ENCODE measurements at places on chromosomes 12 and 14.
A peak's percentile ranks its signal among the peaks of the same experiment; 100 is the strongest.

DNA sequence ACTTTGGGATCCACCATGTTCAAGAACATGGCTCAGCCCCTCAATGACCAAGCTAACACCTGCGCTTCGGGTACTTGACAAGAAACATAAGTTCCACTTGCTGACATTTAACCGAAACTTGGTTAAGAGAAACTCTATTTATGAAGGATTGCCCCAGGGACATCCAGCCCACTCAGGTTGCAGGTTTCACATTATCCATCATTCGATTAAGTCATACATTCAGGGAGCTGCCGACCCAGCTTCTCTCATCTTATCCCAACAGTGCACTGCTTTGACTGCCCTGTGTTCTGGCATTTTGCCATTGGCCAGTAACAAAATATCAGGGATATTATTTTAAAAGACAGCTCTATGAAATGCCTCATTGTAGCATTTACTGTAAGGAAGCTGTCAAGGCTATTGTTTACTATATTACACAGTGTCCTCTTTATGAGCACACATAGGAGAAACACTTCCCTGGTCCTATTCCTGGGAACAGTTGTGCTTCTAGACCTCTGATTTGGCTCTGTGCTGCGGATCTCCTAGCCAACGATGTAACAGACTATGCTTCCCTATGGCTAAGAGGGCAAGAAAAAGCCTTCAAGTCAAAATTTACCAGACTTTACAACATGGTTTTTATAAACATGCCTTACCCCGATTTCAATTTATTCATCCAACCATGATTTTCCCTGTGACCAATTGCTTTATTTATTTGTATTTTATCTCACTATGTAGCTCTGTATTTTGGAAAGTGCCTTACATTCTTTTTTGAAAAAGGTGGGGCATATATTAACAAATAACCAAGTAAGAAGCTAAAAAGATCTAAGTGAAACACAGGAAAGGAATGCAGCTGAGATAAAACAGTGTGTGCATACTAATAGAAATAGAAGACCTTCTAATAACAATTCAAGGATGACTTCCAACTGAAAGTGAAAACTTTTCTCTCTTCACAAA, 109.3 kb downstream of the ITPR2 start:
- no peak for DNase-seq

DNA sequence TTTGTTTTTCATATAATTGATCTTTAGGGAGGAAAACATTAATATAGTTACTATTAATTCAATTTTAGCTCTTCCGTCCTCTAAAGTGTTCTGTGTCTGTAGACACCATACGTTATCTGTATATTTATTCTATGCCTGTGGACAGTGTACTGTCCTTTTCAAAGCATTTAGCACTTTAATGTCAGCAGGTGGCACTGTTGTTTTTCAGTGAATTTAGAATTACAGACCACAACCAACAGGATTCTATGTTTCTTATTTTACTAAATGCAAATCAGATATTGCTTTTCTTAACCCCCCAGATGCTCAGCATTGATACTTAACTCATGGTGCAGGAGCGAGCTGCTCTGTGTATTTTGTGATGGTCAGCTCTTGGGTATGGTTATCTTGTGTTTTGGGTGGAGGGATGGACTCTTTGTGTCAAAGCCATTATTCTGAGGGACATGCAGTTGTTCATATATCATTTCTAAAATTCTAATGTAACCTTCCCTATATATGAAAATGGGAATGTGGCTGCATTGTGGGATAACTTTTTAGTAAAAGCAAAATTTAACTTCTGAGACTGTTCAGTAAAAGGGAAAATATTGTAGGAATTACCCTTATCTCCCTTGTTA, 65.2 kb downstream of the PAPOLA start:
- DNase-seq = peak; percentile 51

DNA sequence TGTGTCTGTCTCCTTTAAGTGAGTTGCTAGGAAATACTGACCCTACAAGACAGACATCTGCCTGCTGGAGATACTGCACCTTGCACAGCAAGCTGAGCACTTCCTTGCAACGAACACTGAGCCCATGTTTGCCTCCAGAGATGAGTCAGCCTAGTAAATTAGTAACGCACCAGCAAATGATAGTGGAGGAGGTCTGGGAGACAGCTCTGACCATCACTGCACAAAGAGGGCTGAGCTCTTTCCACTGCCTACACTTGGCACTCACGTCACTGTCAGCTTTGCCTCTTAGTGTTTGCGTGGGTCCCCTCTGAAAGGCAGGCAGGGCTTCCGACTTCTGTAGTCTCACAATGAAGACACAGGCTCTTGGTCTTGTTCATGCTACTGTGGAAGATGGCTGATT, 109.0 kb downstream of the APAF1 start:
- peak; percentile 71 for DNase-seq

DNA sequence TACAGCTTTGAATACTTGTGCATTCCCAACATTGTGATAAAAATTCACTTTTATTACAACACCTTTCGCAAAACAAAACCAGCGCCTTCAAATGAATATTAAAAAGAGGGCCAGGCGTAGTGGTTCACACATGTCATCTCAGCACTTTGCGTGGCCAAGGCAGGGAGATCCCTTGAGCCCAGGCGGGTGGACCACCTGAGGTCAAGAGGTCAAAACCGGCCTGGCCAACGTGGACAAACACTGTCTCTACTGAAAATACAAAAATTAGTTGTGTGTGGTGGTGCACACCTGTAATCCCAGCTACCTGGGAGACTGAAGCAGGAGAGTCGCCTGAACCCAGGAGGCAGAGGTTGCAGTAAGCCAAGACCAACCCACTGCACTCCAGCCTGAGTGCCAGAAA, 42.8 kb downstream of the HNRNPC start:
- no peak for DNase-seq

- DNase-seq = peak; percentile 59
Measured at GRCh38 chr12:4034921-4035320, 161.7 kb upstream of the PARP11 start.

GRCh38 chr12:107007411-107007810, 20.5 kb upstream of the MTERF2 start:
- no peak for DNase-seq

DNA sequence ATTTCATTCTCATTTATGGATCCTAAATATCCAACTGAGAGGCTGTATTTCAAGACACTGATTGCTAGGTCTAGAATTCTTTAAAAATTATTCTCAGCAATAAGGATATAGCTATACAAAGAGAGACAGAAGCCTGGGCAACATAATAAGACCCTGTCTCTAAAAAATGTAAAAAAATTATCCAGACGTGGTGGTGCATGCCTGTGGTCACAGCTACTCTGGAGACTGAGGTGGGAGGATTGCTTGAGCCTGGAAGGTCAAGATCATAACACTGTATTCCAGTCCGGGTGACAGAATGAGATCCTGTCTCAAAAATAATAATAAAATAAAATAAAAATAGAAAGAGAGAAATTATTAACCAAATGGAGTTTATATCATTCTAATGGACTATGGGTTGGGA, 20.6 kb upstream of the ARID2 start:
- no peak for DNase-seq

DNA sequence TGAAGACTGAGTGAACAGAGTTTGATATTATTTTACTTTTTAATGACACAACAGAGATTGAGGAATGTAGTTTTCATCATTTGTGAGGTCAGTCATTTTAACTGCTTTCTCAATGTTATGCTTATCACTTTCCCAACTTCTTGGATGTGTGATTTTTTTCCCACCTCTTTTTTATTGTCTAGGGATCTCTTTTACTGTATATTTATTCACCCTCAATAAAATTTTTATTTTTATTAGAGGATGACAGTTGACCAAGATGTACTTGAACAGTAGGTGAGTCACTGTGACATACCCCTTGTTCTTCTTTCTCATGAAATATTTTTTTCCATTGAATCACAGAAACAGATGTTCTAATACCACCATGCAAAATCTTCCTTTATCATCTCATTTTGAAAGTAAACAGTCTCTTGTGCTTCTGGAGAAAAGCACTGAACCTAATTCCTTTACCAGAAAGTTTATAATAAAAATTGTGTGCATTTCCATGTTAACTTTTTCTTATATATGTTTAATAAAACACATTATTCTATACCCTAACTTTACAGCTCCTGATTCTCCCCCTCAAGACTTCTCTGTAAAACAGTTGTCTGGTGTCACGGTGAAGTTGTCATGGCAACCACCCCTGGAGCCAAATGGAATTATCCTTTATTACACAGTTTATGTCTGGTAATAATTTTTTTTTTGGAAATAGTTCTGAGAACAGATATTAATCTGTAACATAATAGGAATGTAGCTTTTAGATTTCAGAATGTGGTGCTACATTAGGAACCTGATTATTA, 65.9 kb downstream of the PTPRQ start:
- peak; percentile 96 for DNase-seq

DNA sequence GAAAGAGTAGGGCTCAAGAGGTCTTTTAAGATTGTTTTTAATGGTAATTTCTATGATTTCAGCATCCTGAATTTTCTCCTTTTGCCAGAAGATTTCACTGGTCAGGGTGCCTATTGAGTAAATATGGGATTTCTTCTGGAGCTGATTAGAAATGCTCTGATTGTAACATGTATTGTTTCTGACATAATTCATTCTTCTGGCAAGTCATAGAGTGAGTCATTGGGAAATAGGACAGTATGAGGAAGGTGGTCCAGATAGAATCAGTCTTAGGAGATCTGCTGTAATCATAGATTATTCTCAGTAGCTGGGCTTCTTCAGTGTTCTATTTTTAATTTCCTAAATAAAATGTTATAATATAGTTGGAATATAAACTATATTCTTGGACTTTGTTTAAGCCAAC, 182.0 kb upstream of the NAV3 start:
- peak; percentile 70 for DNase-seq

DNA sequence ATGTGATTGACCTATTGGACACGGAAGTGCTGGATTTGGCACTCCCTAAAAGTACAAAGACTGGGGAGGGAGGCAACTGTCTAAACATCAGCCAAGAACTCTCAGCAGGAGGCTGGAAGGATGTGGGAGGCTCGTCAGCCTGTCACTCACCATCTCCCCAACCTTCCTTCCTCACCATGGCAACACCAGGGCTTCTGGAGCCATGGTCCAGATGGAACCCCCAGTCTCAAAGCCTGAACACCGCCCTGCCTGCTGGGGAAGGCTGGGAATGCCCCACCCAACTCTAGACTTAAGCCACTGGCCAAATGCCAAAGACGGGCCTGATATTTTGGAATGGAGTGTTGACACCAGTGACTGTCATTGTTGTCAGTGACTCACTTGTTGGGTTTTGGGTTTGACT, 55.3 kb downstream of the GALNT16 start:
- peak; percentile 11 for DNase-seq

DNA sequence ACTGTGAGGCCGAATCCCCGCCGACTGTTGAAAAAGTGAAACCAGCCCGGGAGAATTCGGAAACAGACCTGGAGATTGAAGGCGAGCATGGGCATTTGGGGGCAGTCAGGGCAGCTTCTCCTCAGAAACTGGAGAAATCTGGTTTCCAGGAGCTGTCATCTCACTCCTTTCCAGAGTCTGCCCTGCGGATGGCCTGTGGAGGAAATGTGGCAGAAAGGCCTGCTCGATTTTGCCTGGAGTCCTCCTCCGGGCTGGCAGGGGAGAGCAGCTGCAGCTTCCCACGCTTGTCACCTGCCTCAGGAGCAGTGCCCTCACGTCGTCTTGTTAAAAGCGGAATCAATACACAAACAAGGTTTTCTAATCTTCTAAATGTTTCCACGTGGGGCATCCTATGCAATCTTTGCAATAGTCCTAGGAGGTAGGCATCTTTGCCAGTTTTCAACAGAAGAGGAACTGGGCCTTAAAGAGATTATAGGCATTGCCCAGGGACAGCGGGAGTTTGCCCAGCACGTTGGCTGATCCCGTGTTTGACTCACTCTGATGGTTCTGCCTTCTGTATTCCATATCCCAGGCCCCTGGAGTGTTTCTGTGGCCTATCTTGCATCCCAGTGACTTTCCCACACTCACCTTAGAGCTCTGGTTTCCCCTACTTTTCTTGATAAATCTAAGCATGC, 2.3 kb downstream of the LRRC74A start:
- DNase-seq = no peak

DNA sequence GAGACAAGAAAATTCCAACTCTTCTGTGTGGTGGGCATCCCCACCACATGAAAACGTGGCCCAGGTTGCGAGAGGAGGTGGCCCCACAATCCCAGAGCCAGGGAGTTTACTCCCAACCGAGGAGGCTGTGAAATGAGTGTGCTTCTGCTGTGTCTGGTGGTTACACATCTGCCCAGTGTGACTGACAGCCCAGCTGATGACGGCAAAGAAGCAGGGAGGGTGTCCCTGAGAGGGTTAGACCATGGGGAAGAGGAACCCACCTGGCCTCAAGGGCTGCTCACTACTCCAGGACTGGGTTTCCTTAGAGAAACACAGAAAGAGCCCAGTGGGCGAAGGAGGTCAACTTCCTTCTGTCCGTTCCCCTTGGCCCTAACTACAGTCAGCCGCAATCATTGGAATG, 24.6 kb downstream of the ZFP36L1 start:
- no peak for DNase-seq

DNA sequence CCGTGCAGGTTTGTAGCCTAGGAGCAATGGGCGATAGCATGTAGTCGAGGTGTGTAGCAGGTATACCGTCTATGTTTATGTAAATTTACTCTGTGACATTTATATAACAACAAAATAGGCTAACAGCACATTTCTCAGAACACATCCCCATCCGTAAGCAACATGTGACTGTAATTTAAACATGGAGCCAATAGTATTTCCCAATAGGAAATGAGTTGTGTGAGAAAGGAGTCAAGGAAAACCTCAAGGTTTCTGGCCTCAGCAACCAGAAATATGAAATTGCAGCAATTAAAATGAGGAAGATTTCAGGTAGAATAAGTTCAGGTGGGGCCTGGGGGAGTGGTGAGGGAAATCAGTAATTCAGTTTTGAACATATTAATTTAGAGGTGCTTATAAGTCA, 136.0 kb downstream of the MSRB3 start:
- peak; percentile 36 for DNase-seq

DNA sequence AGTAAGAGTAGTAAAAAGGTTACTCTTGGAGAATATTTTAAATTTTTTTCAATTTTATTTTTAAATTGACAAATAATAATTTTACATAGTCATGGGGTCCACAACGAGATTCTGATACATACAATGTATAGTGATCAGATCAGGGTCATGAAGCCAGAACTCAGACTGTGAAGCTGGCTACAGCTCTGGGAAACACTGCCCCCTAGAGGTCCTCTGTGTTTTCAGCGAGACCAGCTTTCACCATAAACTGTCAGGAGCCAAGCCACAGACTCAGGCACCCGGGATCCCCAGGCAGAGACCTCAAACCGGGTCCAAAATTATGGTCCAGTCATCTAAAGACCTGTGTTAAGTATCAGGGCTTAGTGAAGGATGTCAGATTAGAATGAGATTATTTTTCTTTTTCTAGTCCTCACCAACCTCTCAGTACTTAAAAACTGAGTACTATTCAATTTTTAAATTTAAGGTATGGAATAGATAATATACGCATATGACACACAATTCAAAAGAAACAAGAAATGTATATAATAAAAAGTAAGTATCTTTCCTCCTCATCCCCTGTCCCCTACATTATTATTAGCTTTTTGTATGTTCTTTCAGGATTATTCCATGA, 397.1 kb downstream of the MDGA2 start:
- peak; percentile 40 for DNase-seq

DNA sequence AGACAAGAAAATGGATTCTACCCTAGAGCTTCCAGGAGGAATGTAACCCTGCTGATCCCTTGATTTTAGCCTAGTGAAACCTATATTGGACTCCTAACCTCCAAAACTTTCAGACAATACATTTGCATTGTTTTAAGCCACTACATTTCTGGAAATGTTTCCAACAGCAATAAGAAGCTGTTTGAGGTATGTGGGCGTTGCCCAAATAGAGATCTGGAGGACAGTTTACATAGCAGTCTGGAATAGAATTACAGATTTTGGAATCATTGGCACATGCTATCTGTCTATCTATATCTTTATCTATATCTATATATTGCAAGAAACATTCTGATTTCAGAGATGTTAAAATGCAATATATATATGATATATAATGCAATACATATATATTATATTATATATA, 42.4 kb upstream of the EGLN3 start:
- DNase-seq = no peak

All from fibroblast of mammary gland (primary cell).